ENCODE measurements at places on chromosomes 11 and 22.
A peak's percentile ranks its signal among the peaks of the same experiment; 100 is the strongest.

- DNase-seq = no peak
These were observed 24.3 kb upstream of the SMCO4 start for GRCh38 chr11:93567401-93567895.

GRCh38 chr22:49347376-49347775 is 480.3 kb downstream of the BRD1 start:
- no peak for DNase-seq

- no peak for DNase-seq
These were observed 104.1 kb downstream of the ALX4 start for GRCh38 chr11:44205836-44206235.

- DNase-seq = no peak
These were observed 1.1 kb downstream of the UBASH3B start for GRCh38 chr11:122656631-122657101.

DNA sequence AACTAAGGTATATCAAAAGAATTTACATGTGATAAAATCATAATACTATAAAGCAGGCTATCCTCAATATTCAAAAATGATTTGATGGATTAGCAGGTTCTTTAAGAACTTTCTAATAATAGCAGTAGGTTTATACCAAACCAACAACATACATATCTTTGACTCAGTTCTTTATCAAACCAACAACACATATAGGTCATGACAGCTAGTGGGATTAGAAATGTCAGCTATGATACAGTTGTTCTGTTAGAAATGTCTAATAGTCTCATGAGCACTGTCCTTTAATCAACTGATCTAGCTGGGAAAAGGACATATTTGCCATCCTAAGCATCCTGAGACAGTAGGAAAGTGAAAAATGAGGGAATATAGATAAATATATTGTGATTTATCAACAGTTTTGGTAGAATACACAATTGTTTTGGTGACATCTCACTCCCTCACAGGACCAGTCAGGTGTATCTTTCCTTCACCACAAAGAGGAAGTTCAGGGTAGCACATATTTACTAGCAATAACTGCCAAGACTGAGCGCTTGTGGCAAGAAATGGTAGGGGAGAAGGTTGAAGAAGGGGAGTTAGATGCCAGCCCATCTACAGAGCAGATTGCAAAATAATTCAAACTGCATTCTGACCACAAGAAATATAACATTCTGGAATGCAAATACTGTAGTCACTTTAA is 90.8 kb upstream of the APOA1 start:
- DNase-seq = no peak

- peak; percentile 36 for DNase-seq
These were observed 3.4 kb downstream of the TIMM10 start for GRCh38 chr11:57527056-57527631.

DNA sequence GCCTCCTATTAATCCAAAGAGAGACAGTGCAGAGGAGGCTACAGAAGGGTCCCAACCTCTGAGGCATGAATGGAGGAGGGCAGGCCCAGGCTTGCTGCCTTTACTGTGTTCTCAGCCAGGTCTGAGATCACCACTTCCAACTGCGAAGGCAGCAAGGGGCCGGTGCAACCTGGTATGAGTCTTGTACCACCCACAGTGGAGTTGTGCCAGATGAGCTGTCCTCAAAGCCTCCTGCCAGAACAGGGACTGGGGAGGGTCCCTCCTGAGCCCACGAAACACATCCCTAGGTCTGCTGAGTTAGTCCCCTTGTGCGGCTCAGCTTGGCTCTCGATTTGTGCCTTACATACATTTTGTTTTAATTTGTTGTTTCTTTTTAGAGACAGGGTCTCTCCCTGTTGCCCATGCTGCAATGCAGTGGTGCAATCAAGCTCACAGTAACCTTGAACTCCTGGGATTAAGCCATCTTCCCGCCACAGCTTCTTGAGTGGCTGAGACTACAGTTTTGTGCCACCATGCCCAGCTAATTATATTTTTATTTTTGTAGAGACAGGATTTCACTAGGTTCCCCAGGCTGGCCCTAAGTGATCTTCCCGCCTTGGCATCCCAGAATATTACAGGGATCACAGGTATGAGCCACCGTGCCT is 9.3 kb downstream of the MIF start:
- no peak for DNase-seq

DNA sequence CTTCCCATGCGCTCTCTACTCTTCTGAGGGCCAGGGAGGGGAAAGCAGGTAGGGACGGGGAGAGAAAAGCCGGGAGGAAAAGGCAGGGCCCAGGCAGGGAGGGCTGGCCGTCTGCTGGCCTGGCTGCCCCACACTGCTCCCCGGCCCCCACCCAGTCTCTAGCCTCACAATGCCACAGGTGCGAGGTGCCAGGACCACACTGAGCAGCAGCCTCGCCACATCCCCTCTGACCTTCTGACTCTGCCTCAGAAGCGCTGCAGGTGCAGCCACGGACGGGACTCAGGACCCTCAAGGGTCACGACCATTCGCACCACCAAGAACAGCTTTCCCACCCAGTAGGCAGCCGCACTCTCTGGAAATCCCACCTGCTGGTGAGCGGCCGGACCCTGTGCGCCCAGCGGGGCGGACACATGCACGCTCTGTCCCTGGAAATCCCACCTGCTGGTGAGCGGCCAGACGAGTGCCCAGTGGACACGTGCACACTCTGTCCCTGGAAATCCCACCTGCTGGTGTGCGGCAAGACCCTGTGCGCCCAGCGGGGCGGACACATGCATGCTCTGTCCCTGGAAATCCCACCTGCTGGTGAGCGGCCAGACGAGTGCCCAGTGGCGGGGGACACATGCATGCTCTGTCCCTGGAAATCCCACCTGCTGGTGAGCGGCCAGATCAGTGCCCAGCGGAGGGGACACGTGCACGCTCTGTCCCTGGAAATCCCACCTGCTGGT is 20.1 kb downstream of the TOLLIP start:
- DNase-seq = no peak

DNA sequence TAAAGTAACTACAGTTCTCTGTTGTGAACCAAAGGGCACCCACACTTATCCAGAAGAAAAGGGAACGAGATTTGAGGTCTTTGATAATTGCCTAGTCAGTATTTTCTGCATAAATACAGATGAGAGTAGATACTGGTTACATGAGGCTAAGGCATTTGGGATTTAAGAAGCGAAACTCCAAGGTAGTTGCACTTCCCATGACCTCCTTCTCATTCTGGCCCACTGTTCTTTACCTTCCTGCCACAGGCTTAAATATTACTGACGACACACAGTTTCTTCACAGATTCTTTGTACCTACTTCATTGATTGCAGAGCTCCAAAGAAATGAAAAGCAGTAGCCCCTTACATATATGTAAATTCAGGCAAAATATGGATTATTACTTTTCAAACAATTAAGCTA is 915.3 kb downstream of the LRRC4C start:
- no peak for DNase-seq

DNA sequence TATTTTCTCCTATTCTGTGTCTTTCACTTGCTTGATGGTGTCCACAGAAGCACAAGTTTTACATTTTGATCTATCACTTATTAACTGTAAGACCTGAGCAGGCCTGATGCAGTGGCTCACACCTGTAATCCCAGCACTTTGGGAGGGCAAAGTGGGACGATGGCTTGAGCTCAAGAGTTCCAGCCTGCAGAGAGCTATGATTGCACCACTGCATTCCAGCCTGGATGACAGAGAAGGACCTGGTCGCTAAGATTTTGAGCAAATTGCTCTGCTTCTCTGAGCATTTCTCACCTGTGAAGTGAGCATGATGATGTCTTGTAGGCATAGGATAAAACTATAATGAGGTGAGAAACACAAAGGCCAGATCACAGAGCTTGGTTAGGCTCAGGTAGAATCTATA is 6.7 kb downstream of the CCDC87 start:
- DNase-seq = no peak

GRCh38 chr22:39171623-39172264 is 19.3 kb upstream of the CBX7 start:
- DNase-seq = no peak

GRCh38 chr11:122731500-122731913 is 76.0 kb downstream of the UBASH3B start:
- DNase-seq = no peak

GRCh38 chr22:32417906-32418305 is 5.9 kb upstream of the RTCB start:
- no peak for DNase-seq

GRCh38 chr11:64909653-64910343 is 7.2 kb downstream of the ATG2A start:
- DNase-seq = no peak

DNA sequence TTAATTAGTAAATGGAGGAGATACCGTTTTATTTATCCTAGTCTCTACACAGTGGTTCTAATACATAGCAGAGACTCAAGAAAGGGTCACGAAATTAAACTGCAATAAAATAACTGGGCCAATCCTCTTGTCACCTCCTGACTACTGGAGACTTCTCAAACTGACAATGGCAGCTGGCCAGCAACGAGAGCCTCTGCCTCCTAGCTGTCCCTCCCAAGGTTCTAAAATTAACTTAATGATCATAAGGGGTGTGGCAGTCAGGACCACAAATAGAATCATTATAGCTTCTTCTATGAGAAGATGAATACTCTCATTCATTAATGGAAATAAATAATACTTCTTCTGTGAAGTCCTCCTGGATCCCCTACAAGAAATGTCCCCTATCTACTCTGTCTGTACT is 63.8 kb upstream of the APOA1 start:
- no peak for DNase-seq

DNA sequence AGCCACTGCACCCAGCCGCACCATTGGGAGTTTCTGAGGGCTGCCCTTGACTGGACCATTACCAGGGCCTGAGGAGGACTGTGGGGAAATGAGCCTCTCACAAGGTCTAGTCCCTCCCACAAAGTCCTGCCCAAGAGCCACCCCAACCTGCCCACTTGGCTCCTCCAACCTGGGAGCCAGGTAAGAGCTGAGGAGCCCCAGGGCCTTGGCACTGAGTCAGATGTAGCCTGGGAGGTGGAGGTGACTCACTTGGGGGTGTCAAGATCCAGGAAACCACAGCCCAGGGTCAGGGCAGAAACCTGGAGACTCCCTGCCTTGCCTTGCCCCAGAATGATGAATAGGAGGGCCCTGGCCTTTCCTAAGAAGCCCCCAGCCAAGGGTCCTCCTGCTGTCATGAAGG is 25.8 kb upstream of the P2RY2 start:
- DNase-seq = no peak

DNA sequence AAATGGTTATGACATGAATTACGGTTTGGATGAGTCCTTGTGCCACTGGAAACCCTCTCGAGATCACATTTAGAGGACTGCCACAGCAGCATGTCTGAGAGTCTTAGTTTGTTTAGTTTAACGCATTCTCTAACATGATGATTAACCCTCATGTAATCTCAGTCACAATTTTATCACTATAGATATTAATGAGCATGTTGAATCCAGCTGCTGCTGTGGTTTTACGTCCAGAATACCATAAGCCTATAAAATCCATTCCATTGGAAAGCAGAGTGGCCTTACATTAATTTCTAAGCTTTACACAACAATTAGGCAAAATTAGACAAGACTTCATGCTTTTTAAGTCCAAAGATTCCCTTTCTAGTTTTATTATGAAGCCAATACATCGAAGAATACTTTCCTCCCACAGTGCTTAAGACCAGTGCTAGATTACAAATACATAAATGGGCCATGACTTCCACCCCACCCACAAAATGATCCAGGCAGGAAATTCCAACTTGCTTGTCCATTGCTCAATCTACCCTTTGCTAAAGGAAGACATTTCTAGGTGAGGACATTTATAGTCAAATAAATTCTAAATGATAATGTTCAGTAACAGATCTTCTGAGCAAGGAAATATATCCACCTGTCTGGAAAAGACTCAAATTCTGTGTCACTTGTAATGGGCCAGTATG is 3.5 kb upstream of the ELMOD1 start:
- no peak for DNase-seq

DNA sequence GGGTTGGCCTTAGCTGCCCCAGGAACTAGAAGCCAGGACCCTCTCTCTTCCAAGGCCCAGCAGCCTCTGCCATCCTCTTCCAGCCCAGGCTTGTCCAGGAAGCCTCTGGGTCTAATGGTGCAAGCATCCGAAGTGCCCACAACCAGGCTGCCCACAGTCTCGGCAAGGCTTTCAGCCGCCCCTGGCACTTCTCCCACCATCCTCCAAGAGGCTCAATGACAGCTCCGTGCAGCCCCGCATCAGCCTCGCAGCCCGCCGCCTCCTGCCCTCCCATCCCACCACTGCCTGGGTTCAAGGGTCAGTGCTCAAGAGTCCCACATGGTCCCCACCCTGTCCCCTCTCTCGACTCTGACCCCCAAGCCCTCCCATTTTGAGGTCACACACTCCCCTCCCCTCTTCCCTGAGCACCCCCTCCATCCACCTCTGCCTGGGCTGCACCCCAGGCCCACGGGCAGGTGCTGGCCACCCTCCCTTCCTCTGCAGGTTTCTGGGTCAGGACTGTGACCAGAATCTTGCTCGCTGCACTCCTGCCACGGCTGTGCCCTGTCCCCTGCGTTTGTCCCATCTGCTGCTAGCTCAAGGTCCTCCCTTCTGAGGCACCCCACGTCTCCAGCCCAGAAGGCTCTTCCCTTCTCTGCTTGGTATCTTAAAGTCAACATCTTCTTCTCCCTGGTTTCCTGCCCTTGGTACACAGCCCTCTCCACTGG is 17.2 kb downstream of the IFITM10 start:
- no peak for DNase-seq

GRCh38 chr11:57772562-57772961 is 11.0 kb downstream of the CTNND1 start:
- DNase-seq = no peak

GRCh38 chr11:88043149-88043548 is 132.1 kb downstream of the RAB38 start:
- no peak for DNase-seq

GRCh38 chr22:31348766-31349165 is 2.6 kb upstream of the PATZ1 start:
- no peak for DNase-seq

GRCh38 chr11:78259777-78260487 is 71.2 kb downstream of the USP35 start:
- no peak for DNase-seq

DNA sequence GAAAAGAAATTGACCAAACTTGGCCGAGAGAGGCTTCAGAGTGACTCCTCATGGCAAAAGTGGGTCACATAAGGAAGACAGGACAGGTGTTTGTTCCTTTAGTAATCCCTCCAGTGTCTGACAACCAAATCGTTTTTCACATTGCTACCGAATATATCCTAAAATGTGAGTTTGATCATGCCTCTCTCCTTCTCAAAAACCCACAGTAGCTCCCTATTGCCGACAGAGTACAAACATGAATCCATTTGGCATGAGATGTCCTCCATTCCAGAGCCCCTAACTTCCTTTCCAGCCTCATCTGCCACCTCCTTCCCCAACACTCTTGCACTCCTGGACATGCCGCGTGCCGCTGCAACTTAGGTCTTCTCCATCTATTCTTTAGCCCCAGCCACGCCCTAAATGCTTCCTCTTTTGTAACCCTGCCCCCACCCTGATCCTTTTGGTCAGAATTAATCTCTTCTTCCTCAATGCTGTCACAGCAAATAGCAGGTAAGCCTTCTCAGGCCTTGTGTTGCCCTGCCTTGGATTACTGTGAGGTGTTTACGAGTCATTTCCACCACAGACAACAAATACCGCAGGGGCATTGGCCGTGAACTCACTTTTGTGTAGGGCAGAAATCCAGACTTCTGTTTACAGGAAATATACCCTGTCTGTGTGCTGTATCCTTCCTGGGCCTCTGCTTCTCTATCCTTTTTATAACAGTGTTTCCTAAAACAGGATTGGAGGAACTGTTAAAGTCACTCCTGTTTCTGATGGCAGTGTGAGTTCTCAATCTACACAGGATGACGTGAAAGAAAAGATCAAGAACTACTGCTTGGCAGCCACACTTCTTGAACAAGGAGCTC is 66.0 kb upstream of the FTH1 start:
- DNase-seq = no peak

- no peak for DNase-seq
These were observed 420.5 kb upstream of the NARS2 start for GRCh38 chr11:78995171-78995570.

GRCh38 chr11:78715639-78716311 is 141.1 kb upstream of the NARS2 start:
- no peak for DNase-seq

Measured in stimulated activated CD8-positive, alpha-beta memory T cell treated with anti-CD3 and anti-CD28 coated beads, Interleukin-4, amount 100 ng/mL, for 4 hours (primary cell).